ENCODE measurements at places on chromosomes 16 and 17.

GRCh38 chr17:72790190-72790589, 302.3 kb downstream of the SLC39A11 start:
- no peak for DNase-seq

DNA sequence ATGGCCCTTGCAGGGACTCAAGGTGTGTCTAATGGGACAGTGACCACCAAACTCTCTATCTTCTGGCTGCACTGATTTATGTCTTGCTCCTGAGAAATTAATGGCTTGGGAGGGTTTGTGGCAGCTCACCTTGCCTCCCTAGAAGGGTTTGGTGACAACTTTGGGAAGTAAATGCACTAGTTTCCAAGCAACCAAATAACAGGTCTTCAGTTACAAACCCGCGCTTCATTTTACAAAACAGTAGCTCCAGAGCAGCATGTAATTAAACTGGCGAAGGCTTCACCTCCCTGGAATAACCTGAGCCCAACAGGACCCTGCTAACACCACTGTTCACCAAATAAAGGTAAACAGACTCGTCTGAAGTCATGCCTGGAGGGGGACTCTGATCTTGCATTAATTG, 318.3 kb downstream of the SLC39A11 start:
- DNase-seq: no peak

DNA sequence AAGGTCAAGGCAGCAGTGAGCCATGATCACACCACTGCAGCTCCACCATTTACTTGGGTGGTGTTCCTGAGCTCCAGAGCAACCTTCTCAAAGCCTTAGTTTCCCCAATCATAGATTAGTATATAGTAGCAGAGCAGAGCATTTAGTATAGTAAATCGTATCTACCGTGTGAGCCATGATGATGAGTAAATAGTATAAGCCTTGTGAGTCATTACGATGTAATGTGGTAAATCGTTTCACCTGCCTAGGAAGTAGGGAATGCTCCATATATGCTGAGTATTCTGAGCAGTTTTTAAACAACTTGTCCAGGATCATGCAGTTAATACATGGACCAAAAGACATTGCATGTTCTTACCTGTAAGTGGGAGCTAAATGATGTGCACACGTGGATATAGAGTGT, 66.4 kb downstream of the SCNN1B start:
- no peak for DNase-seq

DNA sequence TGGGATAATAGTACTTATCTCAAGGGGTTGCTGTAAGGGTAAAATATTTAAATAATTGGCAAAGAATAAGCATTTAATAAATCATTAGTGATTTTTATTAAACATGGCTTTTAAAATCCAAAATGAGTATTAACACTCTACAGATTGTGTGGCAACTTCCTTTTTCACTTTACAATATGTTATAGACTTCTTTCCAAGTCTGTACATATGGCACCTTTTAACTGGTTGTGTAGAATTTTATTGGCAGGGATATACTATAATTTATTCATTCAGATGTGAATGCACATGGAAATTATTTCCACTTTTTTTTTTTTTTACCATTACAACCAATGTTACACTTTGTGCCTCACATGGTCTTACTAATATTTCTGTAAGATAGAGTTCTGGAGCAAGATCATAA, 15.7 kb upstream of the NLRP1 start:
- no peak for DNase-seq

- no peak for DNase-seq
Measured at GRCh38 chr16:66134875-66135274, 231.6 kb upstream of the CDH5 start.

DNA sequence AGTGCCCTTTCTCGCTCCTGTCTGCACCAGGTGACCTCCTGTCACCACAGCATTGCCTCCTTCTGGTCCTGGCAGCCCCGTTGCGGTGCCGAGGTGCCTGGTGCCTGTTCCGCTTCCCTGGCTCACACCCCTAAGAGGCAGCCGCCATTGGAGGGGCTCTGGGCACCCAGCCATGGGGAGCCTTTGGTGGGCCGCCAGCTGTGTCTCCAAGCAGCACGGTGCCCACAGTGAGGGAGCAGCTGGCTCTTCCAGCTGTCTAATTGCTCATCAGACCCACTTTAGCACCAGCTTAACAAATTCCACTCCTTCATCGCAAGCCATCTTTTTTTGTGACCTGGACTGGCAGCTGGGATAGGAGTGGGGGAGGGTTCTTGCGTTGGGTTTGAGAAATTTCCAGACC, 276.1 kb downstream of the SNX29 start:
- no peak for DNase-seq

- no peak for DNase-seq
Measured at GRCh38 chr16:53545433-53545832, 42.4 kb upstream of the AKTIP start.

DNA sequence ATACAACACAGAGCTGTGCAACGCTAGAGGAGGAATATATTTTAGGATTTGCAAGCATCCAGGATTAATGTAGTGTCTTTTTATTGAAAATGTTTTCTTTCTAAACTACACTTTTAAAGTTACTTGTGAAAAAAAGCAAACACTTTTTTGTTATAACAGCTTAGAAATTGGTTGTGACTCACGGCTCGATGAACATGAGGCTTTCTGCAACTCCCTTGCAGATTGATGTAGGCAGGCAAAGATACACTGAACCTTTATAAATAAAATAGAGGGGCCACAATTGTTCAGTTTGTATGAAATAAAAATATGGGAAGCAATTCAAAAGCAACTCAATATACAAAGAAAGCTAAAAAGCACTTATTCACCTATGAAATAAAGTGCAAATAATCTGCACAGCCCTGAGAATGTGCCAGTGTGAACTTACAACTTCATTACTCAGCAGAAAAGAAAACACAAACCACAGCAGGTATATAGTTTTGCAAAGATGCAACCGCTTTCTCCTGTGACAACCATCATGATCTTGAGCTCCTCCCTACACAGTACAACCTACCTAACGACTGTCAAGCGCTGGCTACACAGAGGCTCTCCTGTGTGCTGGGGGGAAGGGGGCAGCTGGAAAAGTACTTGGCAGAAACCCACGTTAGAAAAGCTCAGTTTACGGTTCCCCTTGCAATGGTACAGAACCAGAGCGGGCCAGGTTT, 948 bp downstream of the LUC7L start:
- DNase-seq: no peak

- DNase-seq: no peak
Measured at GRCh38 chr17:4156750-4157381, 13.9 kb downstream of the CYB5D2 start.

DNA sequence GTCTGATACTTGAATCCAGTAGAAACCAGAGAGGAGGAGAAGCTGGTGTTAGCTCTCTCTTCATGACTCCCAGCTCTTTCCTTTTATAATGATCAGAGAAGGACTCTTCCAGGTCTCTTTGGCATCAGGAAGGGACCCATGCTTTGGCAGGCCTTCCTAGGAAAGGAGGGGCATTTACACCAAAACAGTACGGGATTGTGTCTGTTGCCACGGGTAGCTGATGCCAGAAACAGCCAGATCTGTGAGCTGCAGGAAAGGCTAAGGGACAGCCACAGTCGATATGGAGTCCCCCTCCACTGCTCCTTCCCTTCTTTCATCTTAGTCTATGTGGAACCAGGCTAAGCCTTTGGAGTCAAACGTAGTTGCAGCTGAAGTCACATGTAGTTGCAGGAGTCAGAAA, 9.3 kb downstream of the CEP295NL start:
- DNase-seq: no peak

DNA sequence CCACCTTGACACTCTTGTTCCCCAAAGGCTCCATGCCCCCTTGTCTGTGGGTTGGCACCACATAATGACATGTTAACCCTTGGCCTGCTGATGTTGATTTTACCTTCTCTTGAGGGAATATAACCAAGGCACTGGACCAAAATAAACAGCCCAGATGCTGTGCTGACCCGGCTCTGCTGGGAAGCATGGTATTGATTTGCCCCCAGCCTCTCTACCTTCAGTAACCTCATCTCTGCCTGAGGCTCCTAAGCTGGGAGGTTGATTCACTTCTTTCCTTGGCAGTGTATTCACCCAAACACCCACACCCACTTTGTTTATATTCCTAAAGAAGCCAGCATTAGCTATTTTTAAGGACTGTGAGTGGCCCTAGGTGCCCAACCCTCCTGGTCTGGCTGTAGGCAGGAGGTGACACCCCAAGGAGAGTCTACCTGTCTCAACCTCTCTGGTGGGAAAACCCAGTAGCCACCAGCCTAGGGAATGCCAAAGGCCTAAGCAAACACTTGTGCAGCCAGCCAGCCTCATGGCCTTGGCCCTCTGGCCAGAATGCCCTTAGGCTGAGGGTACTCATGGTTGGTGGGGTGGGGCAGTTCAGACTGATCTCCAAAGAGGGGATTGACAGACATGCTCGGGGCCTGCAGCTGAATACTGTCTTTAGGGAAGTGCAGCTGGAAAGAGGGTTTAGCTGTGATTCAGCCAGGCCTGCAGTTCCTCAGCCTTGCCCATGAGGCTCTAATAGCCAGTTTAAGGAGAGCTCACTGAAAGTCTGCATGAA, 42.7 kb downstream of the GNAO1 start:
- DNase-seq: no peak

DNA sequence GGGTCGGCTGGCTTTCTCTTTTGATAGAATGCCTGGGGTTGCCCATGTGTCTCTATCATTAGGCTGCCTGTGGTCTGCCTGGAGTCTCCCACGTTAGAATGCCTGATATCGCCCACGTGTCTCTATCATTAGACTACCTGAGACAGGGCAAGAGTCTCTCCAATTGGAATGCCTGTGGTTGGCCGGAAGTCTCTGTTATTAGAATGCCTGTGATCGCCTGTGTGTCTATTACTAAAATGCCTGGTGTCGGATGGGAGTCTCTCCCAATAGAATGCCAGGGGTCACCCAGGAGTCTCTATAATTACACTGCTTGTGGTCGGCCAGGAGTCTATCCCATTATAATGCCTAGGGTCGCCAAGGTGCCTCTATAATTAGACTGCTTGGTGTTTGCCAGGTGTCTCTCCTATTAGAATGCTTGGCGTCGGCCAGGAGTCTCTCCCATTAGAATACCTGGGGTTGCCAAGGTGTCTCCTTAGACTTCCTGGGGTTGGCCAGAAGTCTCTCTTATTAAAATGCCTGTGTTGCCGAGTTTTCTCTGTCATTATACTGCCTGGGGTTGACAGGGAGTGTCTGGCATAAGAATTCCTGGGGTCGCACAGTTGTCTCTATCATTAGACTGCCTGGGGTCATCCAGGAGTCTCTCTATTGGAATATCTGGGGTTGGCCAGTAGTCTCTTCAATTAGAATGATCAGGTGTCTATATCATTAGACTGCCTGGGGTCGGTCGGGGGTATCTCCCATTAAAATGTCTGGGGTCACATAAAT, 2272.8 kb downstream of the TP53TG3F start:
- no peak for DNase-seq

- DNase-seq: peak; percentile 33
Measured at GRCh38 chr17:3911271-3912053, 4.8 kb downstream of the P2RX1 start.

GRCh38 chr16:52460639-52461178, 86.2 kb downstream of the TOX3 start:
- no peak for DNase-seq

- no peak for DNase-seq
Measured at GRCh38 chr16:86556576-86556975, 1.5 kb upstream of the MTHFSD start.

GRCh38 chr16:9518051-9518450, 426.6 kb downstream of the HAPSTR1 start:
- no peak for DNase-seq

Data from stimulated activated CD8-positive, alpha-beta memory T cell treated with anti-CD3 and anti-CD28 coated beads, Interleukin-12 subunit alpha, Interleukin-12 subunit beta, amount 100 ng/mL, for 4 hours (primary cell).